ENCODE measurements at places on chromosomes 1 and 21.

- no peak for DNase-seq
Measured at GRCh38 chr1:168774241-168774640, 45.2 kb upstream of the DPT start.

- DNase-seq: no peak
Measured at GRCh38 chr1:19869929-19870328, 12.3 kb upstream of the OTUD3 start.

DNA sequence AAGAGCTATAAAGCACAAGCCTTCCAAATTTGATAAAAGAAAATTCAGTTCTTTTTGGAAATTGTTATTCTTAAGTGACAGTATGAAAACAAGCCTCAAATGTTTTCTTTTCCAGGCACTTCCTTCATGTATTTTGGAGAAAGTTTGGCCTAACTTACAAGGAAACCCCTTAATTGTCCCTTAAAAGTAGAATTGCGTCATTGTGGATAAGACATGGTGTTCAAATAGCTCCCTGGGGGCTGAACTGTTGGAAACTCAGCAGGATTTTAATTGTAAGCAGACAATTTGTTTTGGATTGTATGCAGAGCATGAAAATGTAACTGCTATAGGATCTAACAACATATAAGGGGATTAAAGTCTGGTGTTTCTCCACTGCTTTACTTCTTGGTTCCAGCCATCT lies 35.4 kb upstream of the FGGY start:
- no peak for DNase-seq

DNA sequence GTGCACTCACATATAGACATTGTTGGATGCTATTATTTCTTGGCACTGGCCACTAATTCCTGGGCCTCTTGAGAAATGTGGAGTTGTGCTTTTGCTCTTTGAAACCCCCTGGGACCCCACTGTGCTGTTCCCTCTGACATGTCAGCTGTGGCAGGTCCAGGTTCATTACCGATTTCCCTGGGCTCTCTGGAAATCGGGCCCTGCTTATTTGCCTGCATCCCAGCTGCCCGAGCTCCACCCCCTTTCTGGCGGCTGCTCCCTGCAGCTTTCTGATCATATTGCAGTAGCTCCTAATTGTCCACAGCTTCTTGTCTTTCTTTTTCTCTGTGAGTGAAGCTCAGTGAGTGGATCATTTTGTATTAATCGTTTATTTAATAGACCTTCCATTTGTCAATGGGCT lies 183.7 kb upstream of the FAM78B start:
- no peak for DNase-seq

GRCh38 chr1:7207875-7208646 lies 422.8 kb downstream of the CAMTA1 start:
- DNase-seq: no peak

GRCh38 chr1:238916828-238917227 lies 469.5 kb upstream of the CHRM3 start:
- DNase-seq: no peak

DNA sequence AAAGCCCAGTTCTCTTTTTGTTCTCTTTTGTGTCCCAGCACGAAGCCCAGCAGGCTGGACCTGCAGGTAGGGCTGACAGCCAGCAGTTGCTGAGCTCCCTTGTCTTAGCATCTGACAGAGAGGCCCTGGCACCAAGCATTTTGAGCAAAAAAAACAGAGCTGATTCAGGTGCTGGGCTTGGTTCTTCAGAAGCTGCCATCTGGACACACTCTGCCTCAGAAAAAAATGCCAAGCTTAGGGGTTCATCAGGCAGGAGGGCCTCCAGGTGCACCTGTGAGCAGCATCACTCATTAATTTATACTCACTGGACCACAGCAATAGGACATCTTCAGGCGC lies 167.1 kb upstream of the PLD5 start:
- DNase-seq: no peak

DNA sequence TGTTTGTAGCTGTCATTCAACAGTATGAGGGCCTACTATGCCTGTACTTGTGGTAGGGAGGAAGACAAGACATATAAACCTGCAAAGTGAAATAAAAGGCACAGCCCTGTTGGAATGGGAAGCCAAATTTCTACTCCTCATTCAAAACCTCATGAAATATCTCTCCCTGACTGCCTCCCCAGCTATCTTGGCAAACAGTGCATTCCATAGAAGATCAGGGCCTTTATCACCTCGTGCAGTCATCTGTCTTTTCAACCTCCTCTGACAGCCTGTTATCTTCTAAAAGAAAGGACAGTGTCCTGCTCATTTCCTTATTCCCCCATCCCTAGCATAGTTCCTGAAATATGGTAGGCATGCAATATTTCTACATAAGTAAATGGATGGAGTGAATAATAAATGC lies 71.0 kb downstream of the SH3GLB1 start:
- DNase-seq: no peak

- DNase-seq: peak; percentile 81
Measured at GRCh38 chr1:233242827-233243483, 52.6 kb downstream of the PCNX2 start.

GRCh38 chr1:224671076-224671475 lies 55.0 kb downstream of the CNIH3 start:
- DNase-seq: no peak

GRCh38 chr1:241600496-241600901 lies 39.7 kb downstream of the CHML start:
- DNase-seq: no peak

DNA sequence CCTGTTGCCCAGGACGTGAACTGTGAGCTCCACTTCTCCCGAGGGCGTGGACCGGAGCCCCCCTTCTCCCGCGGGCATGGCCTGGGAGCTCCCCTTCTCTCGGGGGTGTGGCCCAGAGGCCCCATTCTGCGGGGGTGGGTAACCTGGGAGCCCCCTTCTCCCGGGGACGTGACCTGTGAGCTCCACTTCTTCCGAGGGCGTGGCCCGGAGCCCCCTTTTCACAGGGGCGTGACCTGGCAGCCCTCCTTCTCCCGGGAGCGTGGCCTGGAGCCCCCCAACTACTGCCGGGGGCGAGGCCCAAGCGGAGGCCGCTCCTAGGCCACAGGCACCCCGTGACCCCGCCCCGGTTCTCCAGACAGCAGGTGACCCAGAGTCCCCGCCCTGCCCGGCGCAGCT lies 320 bp downstream of the C1orf174 start:
- peak; percentile 38 for DNase-seq

DNA sequence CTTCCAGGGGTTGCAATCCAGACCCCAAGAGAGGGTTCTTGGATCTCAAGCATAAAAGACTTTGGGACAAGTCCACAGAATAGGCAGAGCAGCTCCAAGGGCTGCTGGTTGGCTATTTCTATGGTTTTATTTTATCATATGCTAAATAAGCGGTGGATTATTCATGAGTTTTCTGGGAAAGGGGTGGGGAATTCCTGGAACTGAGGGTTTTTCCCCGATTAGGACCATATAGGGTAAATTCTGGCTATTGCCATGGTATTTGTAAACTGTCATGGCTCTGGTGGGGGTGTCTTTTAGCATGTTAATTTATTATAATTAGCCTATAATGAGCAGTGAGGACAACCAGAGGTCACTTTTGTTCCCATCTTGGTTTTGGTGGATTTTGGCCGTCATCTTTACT lies 270.9 kb upstream of the PLXNA2 start:
- DNase-seq: no peak

- no peak for DNase-seq
Measured at GRCh38 chr1:3553166-3553939, 58.0 kb downstream of the MEGF6 start.

DNA sequence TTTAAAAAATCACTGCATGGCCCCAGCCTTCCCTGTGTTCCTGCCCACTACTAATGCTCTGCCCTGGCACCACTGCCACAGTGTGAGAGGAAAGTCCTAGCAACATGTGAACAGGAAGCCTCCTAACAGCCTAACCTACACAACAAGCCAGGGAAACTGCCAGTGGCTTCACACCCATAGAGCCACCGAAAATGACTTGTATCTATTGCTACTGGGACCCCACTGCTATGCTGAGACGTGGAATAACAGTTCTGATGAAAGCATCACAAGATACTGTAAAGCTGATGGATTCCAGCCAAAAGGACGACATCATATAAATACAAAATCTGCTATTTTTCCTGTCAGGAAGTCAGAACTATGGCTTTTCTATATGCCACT lies 74.9 kb downstream of the JAK1 start:
- DNase-seq: no peak

- no peak for DNase-seq
Measured at GRCh38 chr1:232130815-232131480, 499.0 kb downstream of the SIPA1L2 start.

DNA sequence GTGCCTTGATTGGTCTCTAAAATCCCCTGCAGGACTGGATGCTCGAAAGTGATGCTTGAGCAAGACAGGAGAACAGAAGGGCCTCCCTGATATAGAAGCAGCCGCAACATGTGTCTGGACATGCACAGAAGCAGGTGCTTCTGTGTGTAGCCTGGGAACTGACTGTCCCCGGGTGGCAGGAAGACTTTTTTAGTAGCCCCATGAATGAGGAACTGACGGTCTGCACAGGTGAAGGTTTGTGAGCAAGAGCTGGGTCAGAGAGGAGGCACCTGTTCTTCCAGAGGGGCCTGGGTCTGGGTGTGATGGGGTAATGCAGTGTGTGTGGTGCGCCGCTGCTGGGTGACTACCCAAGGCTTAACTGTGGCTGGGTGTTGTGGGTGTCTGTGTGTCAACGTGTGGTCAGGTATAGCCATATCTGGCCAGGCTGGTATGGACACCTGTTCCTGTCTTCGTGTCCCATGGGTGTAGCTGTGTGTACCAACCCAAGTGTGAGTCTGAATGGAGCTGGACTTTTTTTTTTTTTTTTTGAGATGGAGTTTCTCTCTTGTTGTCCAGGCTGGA lies 39.1 kb upstream of the FOXO6 start:
- DNase-seq: no peak

GRCh38 chr1:238658763-238659162 lies 727.6 kb upstream of the CHRM3 start:
- no peak for DNase-seq

- DNase-seq: no peak
Measured at GRCh38 chr1:206089341-206089740, 27.8 kb downstream of the AVPR1B start.

GRCh38 chr1:52403566-52404115 lies 582 bp downstream of the ORC1 start:
- peak; percentile 52 for DNase-seq

GRCh38 chr1:3695326-3696217 lies 43.3 kb downstream of the TP73 start:
- no peak for DNase-seq
